ENCODE measurements at places on chromosomes 16 and 17. TPM values are rescaled to one million over a fixed set of nuclear protein-coding genes. Genes with fewer than 3 reads are reported as not detected.

NAGS gene
- total RNA-seq, result 2.5 TPM

SYCE1L gene
- 0.09 TPM for total RNA-seq

SCNN1B gene
- not detected for total RNA-seq

TEKT1 gene
- total RNA-seq, result not detected

GSG1L2 gene
- not detected for total RNA-seq

TGFB1I1 gene
- 56.7 TPM for total RNA-seq

CNOT1 gene
- total RNA-seq, result 136 TPM

TNFRSF12A gene
- total RNA-seq, result 26.7 TPM

MILR1 gene
- 52.5 TPM for total RNA-seq

NLK gene
- 7.1 TPM for total RNA-seq

NPTX1 gene
- total RNA-seq, result 0.57 TPM

KRTAP4-7 gene
- total RNA-seq, result not detected

SLFN13 gene
- 1.7 TPM for total RNA-seq

KRT17 gene
- total RNA-seq, result not detected

CRYBA1 gene
- total RNA-seq, result not detected

PDPR gene
- 25.7 TPM for total RNA-seq

ZNF469 gene
- total RNA-seq, result 7.0 TPM

EME2 gene
- 8.4 TPM for total RNA-seq

PDIA2 gene
- not detected for total RNA-seq

AATK gene
- 0.18 TPM for total RNA-seq

CXCL16 gene
- total RNA-seq, result 2.6 TPM

KRTAP3-1 gene
- total RNA-seq, result not detected

TVP23A gene
- total RNA-seq, result not detected

HBA2 gene
- not detected for total RNA-seq

CIBAR2 gene
- not detected for total RNA-seq

ADAM11 gene
- 0.36 TPM for total RNA-seq

HOXB5 gene
- 0.57 TPM for total RNA-seq

PIRT gene
- total RNA-seq, result not detected

ACSM2A gene
- total RNA-seq, result not detected

EFTUD2 gene
- 81.2 TPM for total RNA-seq

TM4SF5 gene
- not detected for total RNA-seq

SECTM1 gene
- total RNA-seq, result 34.2 TPM

SYNGR3 gene
- total RNA-seq, result 1.4 TPM

APOBR gene
- not detected for total RNA-seq

UNK gene
- 30.2 TPM for total RNA-seq

HOXB8 gene
- total RNA-seq, result 0.09 TPM

RAD51D gene
- 14.8 TPM for total RNA-seq

ESRP2 gene
- not detected for total RNA-seq

ALG1 gene
- total RNA-seq, result 37.7 TPM

LDAF1 gene
- total RNA-seq, result 73.6 TPM

C17orf78 gene
- total RNA-seq, result not detected

CACNA1G gene
- total RNA-seq, result 0.41 TPM

HP gene
- not detected for total RNA-seq

CTDNEP1 gene
- 15.3 TPM for total RNA-seq

SPATA32 gene
- not detected for total RNA-seq

ITGB4 gene
- total RNA-seq, result 0.09 TPM

CDYL2 gene
- total RNA-seq, result 5.2 TPM

CNGB1 gene
- not detected for total RNA-seq

PPY gene
- not detected for total RNA-seq

TAF15 gene
- 74.3 TPM for total RNA-seq

KCNJ18 gene
- not detected for total RNA-seq

GAST gene
- total RNA-seq, result not detected

VTN gene
- 0.09 TPM for total RNA-seq

C1QL1 gene
- not detected for total RNA-seq

FOXF1 gene
- total RNA-seq, result 1.6 TPM

MT1A gene
- not detected for total RNA-seq
